Motor neuron (in vitro differentiated cells): ENCODE measurements at places on chromosomes 2 and 18.

GRCh38 chr2:47034973-47035609 lies 119.5 kb upstream of the MCFD2 start:
- ATAC-seq: no peak

GRCh38 chr2:184532551-184532950 lies 65.8 kb upstream of the ZNF804A start:
- ATAC-seq: no peak

- ATAC-seq: no peak
Measured at GRCh38 chr2:43363120-43363519, 136.7 kb upstream of the ZFP36L2 start.

DNA sequence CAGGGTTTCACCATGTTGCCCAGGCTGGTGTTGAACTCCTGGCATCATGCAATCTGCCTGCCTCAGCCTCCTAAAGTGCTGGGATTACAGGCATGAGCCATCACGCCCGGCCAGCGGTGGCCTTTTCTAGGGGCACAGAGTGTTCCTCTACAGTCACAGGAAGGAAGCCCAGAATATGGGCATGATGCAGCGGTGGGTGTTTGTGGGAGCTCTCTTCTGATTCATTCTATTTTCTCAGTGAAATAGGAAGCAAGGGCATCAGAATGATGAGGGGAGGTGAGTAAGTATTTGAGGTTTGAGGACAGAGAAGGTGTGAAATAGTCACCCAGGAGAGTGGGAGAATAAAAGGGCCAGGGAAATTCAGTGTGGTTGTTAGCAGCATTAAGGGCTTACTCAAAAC lies 70.3 kb upstream of the PSME4 start:
- no peak for ATAC-seq

DNA sequence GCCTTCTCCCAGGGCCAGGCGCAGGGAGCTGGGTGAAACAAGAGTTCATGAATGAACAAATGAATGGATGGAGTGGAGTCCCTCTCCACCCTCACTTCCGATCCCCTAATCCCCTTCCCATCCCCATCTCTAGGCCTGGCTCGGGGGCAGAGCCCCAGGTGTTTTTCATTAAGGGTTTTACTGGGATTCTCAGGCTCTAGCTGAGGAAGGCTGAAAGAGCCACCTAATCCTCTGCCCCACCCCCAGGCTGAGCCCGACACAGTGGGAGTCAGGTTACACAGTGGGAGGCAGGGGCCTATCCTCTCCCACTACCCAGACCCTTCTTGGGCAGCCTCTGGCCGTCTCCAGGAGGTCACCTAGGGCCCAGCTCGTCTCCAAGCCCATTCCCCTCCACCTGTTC lies 36.1 kb downstream of the SDC1 start:
- no peak for ATAC-seq

DNA sequence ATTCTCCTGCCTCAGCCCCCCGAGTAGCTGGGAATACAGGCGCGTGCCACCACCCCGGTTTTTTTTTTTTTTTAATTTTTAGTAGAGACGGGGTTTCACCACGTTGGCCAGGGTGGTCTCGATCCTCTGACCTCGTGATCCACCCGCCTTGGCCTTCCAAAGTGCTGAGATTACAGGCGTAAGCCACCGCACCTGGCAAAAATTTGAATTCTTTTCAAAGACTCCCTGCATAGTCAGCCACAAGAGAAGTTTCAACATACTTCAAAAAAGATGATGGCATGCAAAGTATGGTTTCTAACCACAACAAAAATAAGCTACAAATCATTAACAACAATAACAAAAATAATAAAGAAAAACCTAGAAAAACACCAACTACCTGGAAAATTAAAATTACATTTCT lies 22.0 kb downstream of the HYCC2 start:
- ATAC-seq: no peak

DNA sequence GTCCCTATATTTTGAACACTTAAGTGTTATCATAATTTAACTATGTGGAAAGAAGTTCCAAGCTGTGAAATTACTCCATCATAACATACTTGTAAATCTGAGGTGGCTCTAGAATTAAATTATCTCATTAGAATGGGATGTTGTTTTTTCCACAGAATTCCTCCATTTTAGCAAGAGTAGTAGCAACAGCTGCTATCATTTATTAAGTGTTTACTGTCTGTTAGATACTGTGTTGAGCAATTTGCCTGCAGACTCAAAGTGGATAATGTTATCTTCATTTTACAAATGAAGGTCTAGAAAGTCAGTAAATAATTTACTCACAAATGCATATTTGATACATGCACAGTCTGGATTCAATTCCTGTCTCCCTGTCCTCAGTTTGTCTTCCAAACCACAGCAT lies 504.8 kb upstream of the NRP2 start:
- ATAC-seq: no peak

GRCh38 chr2:17331636-17332035 lies 186.6 kb downstream of the RAD51AP2 start:
- no peak for ATAC-seq

DNA sequence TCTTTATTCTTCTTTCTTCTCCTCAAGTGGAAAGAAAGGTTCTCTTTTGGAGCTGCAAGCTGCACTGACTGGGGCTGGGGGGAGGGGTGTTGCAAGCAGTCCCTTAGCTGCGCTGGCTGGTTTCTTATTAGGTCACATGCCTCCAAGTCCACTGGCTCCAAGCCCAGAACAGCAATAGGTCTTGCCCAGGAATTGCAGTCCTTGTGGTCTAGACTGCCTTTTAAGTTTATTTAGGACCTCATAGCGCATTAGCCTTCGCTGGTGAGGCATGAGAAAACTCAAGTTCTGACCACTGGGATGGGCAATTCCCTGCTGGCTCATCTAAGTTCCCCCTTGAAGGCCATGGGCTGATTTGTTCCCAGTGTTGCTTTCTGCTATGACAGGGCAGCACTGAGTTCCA lies 138.6 kb upstream of the SCN7A start:
- ATAC-seq: no peak

GRCh38 chr2:239380831-239381708 lies 19.8 kb downstream of the HDAC4 start:
- peak; percentile 92 for ATAC-seq

GRCh38 chr18:52781113-52781512 lies 441.1 kb downstream of the DCC start:
- no peak for ATAC-seq

GRCh38 chr2:150127346-150127990 lies 360.0 kb downstream of the RND3 start:
- no peak for ATAC-seq

- no peak for ATAC-seq
Measured at GRCh38 chr2:114068438-114068837, 178.5 kb downstream of the ACTR3 start.

DNA sequence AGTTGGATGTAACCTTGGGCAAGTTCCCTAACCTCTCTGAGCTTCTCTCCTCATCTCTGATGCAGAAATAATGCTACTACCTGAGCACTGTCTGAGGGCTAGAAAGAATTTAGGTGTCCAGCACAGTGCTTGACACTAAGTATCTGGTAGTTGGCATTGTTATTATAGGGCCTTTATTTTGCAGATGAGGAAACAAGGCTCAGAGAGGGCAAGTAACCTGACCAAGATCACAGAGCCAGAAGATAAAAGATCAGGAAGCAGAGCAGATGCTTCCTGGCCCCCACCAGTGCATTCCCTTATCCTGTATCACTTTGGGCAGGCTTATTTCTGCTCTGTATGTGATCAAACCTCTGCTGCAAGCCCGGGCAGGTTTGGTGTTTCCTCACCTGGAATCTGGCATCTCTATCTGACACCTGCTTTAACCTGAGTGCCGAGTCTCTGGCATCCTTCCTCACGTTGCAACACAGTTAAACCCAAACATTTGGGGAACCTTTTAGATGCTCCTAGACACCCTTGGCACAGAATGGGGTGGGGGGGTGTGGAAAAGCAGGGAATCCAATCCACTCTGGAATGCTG lies 69.9 kb downstream of the PLB1 start:
- ATAC-seq: no peak

GRCh38 chr2:89833116-89833779 lies 1141.8 kb downstream of the RPIA start:
- ATAC-seq: no peak

DNA sequence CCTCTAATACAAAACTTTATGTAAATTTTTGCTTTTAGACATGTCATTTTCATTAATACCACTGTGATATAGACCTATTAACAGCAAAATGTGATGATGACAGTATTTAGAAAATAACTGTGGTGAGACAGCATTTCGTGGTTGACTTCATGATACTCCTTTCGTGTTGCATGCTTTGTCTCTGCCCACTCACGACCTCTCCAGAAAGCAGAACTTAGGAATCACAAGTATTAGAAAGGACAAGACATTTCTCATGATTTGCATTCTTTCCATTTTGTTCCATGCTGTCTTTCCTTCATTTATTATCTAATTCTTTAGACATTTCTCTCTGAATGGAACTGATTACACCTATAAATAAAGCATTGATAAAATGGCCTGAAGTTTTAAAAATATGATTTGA lies 85.2 kb upstream of the POU3F3 start:
- no peak for ATAC-seq

- ATAC-seq: no peak
Measured at GRCh38 chr2:498493-499178, 178.6 kb downstream of the TMEM18 start.

- no peak for ATAC-seq
Measured at GRCh38 chr18:36917907-36918306, 89.0 kb downstream of the KIAA1328 start.

DNA sequence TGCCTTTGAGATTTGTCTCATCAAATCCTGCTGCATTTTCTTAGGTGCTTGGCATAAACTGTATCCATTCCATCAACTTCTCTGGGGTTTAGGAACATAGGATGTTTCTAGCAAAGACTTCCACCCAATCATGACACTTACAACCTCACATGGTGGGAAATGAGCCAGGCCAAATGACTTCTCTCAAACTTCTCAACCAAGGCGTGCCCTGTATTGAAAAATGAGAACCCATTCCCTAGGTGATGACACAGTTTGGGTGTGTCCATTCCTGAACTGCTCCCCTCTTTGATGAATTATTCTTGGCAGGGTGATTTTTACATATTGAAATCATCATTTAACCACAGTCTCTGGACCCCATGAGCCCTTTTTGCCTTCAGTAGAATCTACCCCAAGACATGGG lies 161.1 kb downstream of the EN1 start:
- ATAC-seq: no peak

- ATAC-seq: no peak
Measured at GRCh38 chr2:16248571-16249105, 308.3 kb downstream of the MYCN start.

DNA sequence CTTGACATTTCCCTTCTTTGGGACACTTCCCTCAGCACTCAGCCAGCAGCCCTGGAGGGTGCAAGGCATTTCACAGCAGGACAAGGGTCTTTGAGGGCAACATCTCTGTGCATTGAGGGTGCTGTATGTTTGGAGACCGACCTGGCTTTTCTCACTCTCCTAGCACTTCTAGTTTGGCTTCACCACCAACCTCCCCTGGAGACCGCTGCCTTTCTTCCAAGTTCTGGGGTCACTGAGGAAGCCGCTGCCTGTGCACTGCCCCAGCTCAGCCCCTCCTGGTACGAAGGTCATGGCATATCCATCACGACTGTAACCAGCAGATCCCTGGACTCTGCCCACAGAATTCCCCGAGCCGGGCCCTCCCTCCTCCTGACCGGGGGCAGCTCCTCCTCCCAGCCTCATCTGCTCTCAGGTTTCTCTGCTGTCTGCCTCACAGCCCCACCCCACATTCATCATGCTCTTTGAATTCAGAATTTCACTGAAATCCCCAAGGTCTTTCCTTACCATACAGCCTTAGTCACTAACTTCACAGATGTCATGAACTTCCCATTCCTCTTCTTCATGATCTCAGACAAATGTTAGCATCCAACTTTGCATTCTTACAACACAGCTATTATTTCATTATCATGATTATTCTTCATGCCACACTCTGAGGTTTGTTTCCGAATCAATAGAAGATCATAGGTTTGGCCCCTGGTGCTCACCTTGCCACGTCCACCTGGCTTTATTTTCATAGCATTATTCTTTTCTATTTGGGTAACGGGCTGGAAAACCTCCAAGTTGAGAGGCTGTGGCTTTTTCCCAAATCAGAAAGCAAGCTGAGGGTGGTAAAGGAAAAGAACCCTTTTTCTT lies 113.0 kb upstream of the COPS8 start:
- ATAC-seq: peak; percentile 92

DNA sequence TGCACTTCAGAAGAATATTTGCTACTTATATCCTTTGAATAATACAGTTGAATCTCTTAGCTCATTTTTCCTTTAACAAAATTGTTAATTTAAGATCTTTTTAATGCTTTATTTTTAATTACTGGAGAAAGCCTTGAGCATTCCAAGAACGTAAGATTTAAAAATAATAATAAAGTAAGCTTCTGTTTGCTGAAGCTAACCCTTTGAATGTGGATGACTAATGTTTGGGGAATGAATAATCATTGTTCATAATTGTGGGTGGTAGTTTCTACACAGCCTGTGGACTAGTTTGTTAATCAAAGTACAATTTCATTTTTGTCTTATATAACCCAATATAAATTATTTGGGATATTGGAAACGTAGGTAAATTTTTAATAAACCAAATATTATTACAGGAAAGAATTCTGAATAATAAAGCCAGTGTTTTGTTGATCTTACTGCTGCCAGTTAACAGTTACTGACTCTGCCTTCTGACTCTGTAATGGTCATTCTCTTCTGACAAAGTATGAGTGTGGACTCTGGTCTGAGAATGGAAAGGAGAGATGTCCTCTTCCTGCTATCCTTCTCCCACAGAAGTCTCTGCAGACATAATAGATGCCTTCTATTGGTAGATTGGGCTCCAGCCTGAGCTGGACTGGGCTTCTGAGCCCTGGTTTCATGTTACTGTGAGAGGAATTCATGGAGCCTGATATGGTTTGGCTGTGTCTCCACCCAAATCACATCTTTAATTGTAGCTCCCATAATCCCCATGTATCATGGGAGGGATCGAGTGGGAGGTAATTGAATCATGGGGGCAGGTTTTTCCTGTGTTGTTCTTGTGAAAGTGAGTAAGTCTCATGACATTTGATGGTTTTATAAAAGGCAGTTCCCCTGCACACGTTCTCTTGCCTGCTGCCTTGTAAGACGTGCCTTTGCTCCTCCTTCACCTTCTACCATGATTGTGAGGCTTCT lies 292.7 kb upstream of the SLC39A10 start:
- no peak for ATAC-seq

GRCh38 chr2:186691900-186692299 lies 2.0 kb upstream of the FAM171B start:
- no peak for ATAC-seq
